ENCODE measurements at places on chromosomes 1 and 21.

DNA sequence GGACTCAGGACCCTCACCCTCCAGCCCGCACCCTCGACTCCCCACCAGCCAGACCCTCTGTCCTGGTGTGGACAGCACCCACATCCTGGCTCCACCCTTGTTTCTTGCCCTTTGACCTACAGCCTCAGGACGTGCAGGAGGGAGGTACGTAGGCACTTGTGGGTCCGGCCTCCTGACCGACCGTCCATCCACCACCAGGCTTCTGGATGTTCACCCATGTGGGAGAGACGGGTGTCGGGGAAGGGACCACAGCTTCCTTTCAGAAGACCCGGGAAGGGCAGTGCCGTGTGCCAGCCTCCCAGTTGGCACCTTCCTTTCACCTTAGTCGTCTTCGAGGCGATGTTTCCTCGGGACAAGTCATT lies 61.4 kb downstream of the PRKCZ start:
- H3K4me3 ChIP-seq = no peak overlapping the region
- H3K4me1 ChIP-seq = peaks cover 4% of the 10 kb centered on the region
- H3K36me3 ChIP-seq = peaks cover 6% of the 10 kb centered on the region
- no peak for DNase-seq

GRCh38 chr1:20578062-20578461 lies 10.8 kb upstream of the CDA start:
- H3K36me3 ChIP-seq = no peaks in the 10 kb centered on the region
- no peak overlapping the region for H3K27ac ChIP-seq
- no peak overlapping the region for H3K4me3 ChIP-seq
- DNase-seq = no peak
- no peaks in the 10 kb centered on the region for H3K4me1 ChIP-seq

- H3K4me3 ChIP-seq = no peak overlapping the region
- H3K36me3 ChIP-seq = no peaks in the 10 kb centered on the region
- H3K27ac ChIP-seq = no peak overlapping the region
- DNase-seq = no peak
Measured at GRCh38 chr21:14557413-14557812, 11.3 kb upstream of the SAMSN1 start.

DNA sequence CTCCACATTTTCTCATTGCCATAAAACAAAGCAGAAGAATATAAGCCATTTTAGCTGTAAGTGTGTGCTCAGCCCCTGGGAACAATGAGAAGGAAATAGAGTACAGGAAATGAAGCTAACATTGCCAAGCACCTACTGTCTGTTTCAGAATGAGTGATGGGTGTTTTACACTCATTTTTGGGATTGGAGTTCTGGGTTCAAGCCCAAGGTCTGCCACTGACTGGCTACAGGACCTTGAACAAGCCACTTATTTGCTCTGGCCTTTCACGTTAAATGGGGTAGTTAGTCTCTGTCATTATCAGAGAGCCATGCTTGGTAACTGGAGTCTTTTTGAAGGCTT lies 80.7 kb upstream of the KAZN start:
- H3K4me3 ChIP-seq = no peak overlapping the region
- no peak overlapping the region for H3K27ac ChIP-seq
- peaks cover 23% of the 10 kb centered on the region for H3K27me3 ChIP-seq
- H3K4me1 ChIP-seq = no peaks in the 10 kb centered on the region
- H3K36me3 ChIP-seq = no peaks in the 10 kb centered on the region
- DNase-seq = no peak

DNA sequence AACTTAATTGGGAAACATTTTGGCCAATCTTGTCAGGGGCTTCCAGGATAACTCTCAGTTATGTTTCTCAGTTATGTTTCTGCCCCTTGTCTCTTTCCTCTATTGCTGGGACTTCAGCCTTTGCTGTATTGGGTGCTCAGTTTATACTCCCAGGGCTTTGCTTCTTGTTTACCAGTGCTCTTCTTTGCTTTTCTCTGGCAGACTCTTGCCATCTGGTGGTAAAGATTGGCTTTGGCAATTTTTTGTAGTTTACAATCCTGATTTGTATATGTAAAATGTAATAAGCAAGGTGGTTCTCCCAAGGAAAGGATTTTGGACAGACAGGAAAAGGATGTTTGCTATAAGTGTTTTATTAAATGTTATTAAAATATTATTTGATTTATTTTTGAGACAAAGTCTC lies 37.9 kb downstream of the FABP3 start:
- H3K27me3 ChIP-seq = no peaks in the 10 kb centered on the region
- H3K4me3 ChIP-seq = no peak overlapping the region
- no peak overlapping the region for H3K27ac ChIP-seq
- DNase-seq = no peak

GRCh38 chr1:189185097-189185496 lies 1292.6 kb downstream of the BRINP3 start:
- no peak overlapping the region for H3K27ac ChIP-seq
- no peaks in the 10 kb centered on the region for H3K27me3 ChIP-seq
- no peaks in the 10 kb centered on the region for H3K4me1 ChIP-seq
- H3K36me3 ChIP-seq = no peaks in the 10 kb centered on the region
- no peak overlapping the region for H3K4me3 ChIP-seq

- H3K36me3 ChIP-seq = no peaks in the 10 kb centered on the region
- no peak for DNase-seq
- peak overlapping the region; percentile 79 for H3K4me3 ChIP-seq
- H3K27me3 ChIP-seq = no peaks in the 10 kb centered on the region
- H3K4me1 ChIP-seq = peaks cover 19% of the 10 kb centered on the region
- H3K27ac ChIP-seq = peak overlapping the region; percentile 91
Measured at GRCh38 chr1:150514260-150514659, 1.3 kb upstream of the FALEC start.

- no peak overlapping the region for H3K4me3 ChIP-seq
- H3K27me3 ChIP-seq = no peaks in the 10 kb centered on the region
- no peak overlapping the region for H3K27ac ChIP-seq
- H3K36me3 ChIP-seq = no peaks in the 10 kb centered on the region
- DNase-seq = no peak
- H3K4me1 ChIP-seq = peaks cover 8% of the 10 kb centered on the region
Measured at GRCh38 chr1:27372022-27372807, 2.4 kb downstream of the FCN3 start.

DNA sequence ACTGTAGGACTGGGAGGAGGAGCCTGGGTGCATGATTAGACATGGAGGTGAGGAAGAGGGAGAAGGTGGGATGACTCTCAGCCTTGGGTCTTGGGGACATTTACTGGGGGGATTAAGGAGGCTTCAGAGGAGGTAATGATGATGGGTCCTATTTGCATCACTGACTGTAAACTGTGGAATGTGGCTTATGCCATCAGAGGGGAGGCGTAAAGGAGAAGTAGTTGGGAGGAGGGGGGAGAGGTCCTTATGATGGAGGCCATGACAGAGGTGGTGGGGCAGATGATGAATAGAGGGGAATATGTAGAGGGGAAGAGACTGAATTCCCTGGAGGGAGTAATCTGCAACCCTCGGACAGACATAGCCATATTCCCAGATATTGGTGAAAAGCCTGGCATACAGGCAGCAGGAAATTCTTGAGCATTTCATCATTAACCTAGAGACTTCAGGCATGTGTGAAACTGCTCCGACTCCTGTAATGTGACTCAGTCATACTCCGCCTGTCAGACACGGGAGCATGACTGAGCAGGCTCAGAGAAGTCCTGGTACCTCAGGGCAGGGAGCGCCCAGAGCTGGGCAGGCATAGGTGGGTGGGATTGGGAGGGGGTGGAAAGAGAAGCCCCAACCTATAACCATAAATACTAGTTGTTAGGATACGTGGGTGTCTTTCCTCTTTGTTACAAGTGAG lies 8.0 kb upstream of the LCE5A start:
- no peak overlapping the region for H3K4me3 ChIP-seq
- DNase-seq = no peak
- no peaks in the 10 kb centered on the region for H3K4me1 ChIP-seq
- H3K27me3 ChIP-seq = peaks cover 51% of the 10 kb centered on the region

- H3K4me3 ChIP-seq = no peak overlapping the region
- H3K4me1 ChIP-seq = no peaks in the 10 kb centered on the region
- H3K27ac ChIP-seq = no peak overlapping the region
- H3K36me3 ChIP-seq = no peaks in the 10 kb centered on the region
- peaks cover 11% of the 10 kb centered on the region for H3K27me3 ChIP-seq
- no peak for DNase-seq
Measured at GRCh38 chr1:86450847-86451246, 17.9 kb upstream of the CLCA1 start.

DNA sequence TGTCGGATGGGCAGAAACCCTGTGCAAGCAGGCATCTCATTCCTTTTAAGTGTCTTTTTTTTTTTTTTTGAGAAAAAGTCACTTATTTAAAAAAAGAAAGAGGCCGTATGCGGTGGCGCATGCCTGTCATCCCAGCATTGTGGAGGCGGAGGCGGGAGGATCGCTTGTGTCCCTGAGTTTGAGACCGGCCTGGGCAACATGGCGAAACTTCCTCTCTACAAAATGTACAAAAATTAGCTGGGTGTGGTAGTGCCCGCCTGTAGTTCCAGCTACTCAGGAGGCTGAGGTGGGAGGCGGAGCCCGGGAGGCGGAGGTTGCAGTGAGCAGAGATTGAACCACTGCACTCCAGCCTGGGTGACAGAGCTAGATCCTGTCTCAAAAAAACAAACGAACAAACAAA lies 1.7 kb downstream of the GPR137B start:
- peaks cover 22% of the 10 kb centered on the region for H3K27me3 ChIP-seq
- DNase-seq = no peak
- H3K27ac ChIP-seq = no peak overlapping the region

GRCh38 chr21:36127250-36127904 lies 7.5 kb upstream of the CBR3 start:
- no peak for DNase-seq
- no peak overlapping the region for H3K4me3 ChIP-seq
- H3K27ac ChIP-seq = no peak overlapping the region

GRCh38 chr1:214603819-214604252 lies 841 bp downstream of the CENPF start:
- no peak for DNase-seq
- H3K4me3 ChIP-seq = peak overlapping the region; percentile 92
- H3K27me3 ChIP-seq = no peaks in the 10 kb centered on the region
- peaks cover 11% of the 10 kb centered on the region for H3K4me1 ChIP-seq
- H3K27ac ChIP-seq = peak overlapping the region; percentile 95

DNA sequence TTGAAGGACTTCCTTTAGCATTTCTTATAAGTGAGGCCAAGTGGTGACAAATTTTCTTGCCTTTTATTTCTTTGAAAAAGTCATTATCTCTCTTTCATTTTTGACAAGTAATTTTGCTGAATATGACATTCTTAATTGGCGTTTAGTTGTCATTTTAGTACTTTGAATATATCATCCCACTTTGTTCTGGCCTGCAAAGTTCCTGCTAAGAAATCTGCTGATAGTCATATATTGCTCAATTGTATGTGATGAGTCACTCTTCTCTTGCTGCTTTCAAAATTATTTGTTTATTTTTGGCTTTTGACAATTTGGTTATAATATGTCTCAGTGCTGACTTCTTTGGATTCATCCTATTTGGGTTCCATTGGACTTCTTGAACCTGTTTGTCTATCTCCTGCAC lies 312.6 kb downstream of the DUSP10 start:
- H3K36me3 ChIP-seq = peaks cover 1% of the 10 kb centered on the region
- H3K4me1 ChIP-seq = no peaks in the 10 kb centered on the region
- DNase-seq = no peak

All from central memory CD8-positive, alpha-beta T cell (primary cell).